Right lung (tissue), 10 donors: ENCODE measurements at places on chromosomes 5 and 9. TPM values are rescaled to one million over a fixed set of nuclear protein-coding genes. Genes with fewer than 3 reads are reported as not detected.

Gene TAF11L10
- polyA plus RNA-seq, result not detected

Gene CACNA1B
- polyA plus RNA-seq, result 0.55 TPM

Gene POU5F2
- polyA plus RNA-seq, result not detected

Gene C5orf58
- polyA plus RNA-seq, result 0.94 TPM

Gene IFNA2
- not detected for polyA plus RNA-seq

Gene LRRC70
- 7.2 TPM for polyA plus RNA-seq

Gene ABO
- 4.0 TPM for polyA plus RNA-seq

Gene TSSK1B
- polyA plus RNA-seq, result not detected

Gene SPRY4
- polyA plus RNA-seq, result 31.1 TPM

Gene KIF20A
- polyA plus RNA-seq, result 94.5 TPM

Gene SLC1A1
- 7.9 TPM for polyA plus RNA-seq
